ENCODE measurements at places on chromosomes 5 and 9. TPM values are rescaled to one million over a fixed set of nuclear protein-coding genes. Genes with fewer than 3 reads are reported as not detected.

PGM5 gene
- total RNA-seq: 4.3 TPM

PCDHB12 gene
- 0.19 TPM for total RNA-seq

ORM2 gene
- total RNA-seq: 0.38 TPM

NMUR2 gene
- total RNA-seq: 0.05 TPM

ARL14EPL gene
- total RNA-seq: not detected

NR2F1-AS1 gene
- total RNA-seq: 2.0 TPM

DAP gene
- total RNA-seq: 14.1 TPM

RETREG1 gene
- 37.7 TPM for total RNA-seq

SPATA31D4 gene
- total RNA-seq: not detected

RASGRF2 gene
- total RNA-seq: 0.76 TPM

DNA sequence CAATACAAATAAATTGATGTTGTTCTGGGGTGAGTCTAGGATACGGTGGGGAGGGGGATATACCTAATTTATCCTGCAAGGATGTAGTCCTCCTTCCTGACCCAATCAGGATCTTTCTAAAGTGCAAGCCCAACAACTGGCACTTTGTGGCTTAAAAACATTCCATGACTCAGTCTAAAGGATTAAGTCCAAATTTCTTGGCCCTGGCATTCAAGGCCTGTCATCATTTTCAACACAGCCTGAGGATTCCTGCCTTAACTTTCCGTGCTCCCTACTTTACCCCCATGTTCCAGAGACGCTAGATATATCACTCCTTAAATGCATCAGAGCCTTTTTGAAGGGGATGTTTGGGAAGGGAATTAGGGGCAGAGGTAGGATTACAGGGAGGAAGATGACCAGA lies 1.0 kb downstream of the FAM221B start:
- DNase-seq: no peak

DNA sequence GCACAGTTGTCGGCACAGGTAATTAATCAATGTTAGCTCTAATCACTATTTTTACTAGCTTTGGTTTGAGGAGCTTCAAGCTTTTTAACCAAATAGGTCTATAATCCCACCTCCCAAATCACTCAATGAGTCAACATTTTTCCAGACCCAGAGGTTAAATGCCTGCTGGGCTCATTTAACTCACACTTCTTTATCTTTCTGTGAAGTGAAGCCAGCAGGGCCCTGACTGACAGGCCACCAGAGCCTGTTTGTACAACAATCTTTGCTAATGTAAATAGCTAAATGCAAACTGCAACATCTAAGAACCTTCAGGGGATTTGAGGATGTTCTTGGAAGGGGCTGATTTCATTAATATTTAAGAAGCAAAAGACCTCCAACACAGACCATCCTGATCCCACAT lies 98.4 kb upstream of the NREP start:
- DNase-seq: no peak

- DNase-seq: no peak
These were observed 42.0 kb downstream of the PIP5K1B start for GRCh38 chr9:68747043-68747533.

DNA sequence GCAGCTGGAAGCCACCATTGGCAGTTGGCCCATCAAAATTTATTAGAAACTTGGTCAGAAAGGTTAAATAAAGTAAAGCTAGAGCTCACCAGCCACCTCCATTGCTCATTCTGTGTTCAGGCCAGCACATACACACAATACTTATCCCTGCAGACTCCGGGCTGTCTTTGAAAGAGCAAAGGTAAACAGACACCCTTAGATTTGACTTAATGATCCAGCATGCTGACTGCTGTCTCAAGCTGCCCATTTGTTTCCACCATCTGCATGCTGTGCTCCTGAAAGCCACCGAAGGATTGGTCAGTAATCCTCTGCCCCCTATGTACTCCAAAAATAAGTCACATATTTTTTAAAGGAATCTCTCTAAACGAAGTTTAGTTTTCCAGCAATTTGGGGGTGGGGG lies 1059.8 kb upstream of the DMAC1 start:
- no peak for DNase-seq

DNA sequence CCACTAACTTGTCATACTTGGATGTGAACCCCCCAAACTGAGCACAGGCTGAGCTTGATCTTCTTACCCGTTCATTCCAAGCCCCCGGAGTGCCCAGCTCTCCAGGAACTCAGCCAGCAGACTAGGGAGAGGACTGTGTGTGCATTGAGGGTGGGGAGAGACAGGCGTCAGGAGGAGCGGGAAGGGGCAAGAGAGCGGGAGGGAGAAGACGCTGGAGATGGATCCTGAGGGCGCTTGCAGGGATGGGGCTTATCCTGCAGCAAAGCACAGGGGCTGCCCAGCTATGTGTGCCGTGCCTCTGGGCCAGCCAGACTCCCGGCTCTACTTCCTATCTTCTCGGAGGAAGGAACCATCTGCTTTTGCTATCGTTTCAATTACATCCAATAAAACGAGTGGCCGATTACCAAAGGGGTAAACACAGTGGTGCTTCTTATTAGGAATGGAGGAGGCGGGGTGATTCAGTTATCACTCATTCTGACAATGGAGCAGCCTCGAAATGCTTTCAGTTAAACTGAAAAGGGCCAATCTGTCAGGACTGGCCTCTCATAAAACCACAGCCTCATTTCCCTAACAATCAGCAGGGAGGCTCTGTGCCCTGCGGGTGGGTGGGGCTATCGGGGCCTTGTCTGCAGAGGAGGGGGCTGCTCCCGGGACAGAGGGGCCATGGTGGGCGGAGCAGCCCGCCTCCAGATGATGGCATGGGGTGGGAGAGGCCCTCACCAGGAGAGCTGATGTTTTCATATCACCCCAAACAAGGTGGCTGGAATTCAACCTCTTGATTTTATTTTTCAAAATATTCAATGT lies 168.2 kb downstream of the DAB2IP start:
- no peak for DNase-seq

DNA sequence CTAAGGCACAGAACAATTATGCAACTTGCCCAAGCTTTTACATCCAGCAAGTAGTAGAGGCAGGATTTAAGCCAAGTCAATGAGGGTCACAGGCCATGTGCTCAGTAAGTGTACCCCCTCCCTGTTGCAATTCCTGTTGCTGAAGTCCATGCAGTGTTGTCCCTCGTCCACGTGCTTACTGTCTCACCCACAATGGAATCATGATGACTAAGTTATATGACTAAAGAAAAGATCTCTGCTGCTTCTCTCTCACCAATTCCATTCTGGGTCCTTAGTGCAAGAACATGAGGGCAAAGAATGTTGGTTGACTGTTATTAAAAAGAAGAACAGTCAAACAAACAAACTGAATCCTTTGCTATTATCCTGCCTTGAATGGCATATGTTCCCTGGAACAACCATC lies 233.6 kb upstream of the SLC24A2 start:
- no peak for DNase-seq

DNA sequence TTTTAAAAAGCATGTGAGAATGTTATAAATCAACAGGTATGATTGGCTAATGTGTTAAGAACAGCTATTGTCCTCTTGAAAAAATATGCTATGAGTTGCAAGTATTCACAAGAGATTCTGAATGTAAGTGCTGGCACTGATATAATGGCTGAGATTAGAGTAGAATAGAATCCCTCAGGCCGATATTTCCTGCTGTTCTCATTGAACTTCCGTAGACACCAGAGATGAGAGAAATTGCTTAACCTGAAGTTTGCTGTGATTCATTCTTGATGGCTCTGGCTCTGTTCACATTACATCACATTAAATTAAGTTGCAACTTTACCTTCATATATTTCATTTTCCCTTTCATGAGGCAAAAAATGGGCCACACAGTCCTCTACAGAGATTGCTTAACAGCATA lies 114.5 kb downstream of the BAAT start:
- DNase-seq: no peak

GRCh38 chr5:141628175-141628788 lies 8.4 kb downstream of the HDAC3 start:
- DNase-seq: no peak

GRCh38 chr9:102875687-102876086 lies 119.4 kb upstream of the CYLC2 start:
- DNase-seq: no peak

DNA sequence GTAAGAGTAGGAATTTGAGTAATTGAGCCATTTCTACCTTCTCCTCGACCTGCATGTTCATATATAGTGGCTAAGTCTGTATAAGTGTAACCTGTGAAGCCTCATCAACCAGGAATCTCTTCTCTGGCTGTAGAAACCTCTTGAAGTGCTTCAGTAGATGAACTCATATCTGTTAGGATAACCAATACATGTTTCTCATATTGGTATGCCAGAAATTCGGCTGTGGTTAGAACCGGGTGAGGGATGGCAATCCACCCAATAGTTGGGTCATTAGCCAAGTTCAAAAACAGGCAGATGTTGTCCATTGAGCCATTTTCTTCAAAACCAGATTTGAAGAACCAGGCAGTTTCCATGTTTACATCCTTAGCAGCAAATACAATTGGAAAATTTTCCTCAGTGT lies 28.9 kb upstream of the GSN start:
- DNase-seq: no peak

DNA sequence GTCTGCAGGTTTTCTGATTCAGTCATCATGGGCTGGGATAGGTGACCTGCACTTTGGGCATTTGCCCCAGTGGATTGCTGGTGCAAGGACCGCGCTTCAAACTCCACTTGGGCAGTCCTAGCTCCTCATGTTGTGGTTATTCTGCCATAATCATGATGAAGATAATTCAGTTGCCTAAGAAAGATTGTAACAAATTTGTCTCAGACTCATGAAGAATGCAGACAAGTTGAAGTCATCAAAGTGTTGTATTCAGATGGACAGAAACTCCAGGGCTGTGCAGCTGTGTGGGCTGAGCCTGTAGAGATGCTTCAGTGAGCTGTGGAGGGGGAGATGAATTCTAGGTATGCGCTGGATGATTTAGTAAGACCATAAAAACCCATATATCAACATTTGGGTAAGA lies 38.5 kb downstream of the TARS1 start:
- DNase-seq: no peak

DNA sequence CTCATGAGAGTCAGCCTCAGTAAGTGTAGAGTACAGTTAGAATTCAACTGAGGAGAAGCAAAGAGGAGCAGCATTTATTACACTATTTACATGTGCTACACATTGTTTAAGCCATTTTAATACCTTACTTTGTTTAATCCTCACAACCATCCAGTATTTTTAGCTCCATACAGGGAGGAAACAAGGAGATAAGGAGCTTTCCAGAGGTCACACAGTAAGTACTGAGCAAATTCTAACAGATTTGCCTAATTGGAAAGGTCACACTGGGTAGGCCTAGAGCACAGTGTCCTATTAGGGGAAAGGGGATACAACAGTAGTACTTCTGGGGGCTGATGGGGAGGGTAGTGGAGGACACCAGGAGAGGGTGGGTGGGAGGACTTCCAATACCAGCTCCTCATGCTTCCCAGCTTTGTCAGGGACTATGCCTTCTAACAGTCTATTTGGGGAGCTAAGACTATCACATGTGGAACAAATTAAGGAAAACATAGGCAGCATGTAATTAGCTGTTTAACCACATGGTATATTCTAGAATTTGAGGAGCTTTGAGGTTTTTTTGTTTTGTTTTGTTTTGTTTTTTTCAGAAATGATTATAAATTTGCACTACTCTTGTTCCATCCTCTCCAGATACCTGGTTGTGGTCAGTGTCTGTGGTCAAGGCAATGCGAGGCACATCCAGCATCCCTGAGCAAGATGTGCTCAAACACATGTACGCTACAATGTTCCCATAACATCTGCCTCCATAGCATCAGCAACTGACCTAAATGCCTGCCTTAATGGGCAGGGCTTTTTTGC lies 96.0 kb upstream of the SLC12A2 start:
- no peak for DNase-seq

- no peak for DNase-seq
These were observed 33.8 kb downstream of the DOCK8 start for GRCh38 chr9:248278-248961.

GRCh38 chr5:78665534-78665933 lies 17.0 kb upstream of the LHFPL2 start:
- no peak for DNase-seq

GRCh38 chr5:135447298-135447929 lies at the start of gene DCANP1:
TSS of gene DCANP1 (minus strand) at chr5:135447348. CDS start at chr5:135447108, 240 bp downstream.
- DNase-seq: no peak

- no peak for DNase-seq
These were observed 102.0 kb downstream of the STK32A start for GRCh38 chr5:147336876-147337275.

DNA sequence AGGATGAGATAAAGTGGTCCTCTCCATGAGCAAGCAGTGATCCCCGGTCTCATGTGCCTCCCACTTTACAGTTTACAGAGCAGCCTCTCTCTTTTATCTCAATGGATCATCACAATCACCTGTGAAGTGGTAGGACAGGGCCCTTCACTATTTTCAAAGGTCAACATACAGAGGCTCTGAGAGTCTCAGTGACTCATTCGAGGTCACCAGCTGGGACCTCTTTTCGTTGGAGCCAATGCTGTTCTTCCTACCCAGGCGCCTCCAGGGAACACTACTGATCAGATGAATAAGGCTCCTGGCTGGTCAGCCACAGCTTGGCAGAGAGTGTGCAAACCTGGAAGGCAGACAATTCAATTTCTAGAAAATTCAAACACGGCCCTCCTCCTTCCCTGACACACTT lies 16.6 kb downstream of the GGTA1 start:
- DNase-seq: no peak

GRCh38 chr9:128049843-128050242 lies 17.3 kb downstream of the NAIF1 start:
- DNase-seq: no peak

DNA sequence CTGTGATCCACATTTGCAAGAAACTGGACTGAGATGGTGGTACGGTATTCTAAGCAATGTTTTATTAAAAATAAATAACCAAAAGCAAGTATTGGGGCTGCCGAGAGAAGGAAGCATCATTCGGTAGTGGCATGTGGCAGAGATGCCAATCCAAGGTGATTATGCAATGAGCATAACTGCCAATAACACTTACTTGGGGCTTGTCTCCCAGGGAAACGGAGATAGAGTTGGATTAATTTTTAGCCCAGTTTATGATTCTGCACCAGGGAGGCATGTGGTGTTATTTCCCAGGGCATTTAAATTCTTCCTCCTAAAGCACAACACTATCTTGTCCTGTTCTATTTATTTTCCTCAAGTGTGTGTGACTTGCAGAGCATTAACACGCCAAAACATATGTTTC lies 17.9 kb downstream of the SLC24A2 start:
- no peak for DNase-seq

DNA sequence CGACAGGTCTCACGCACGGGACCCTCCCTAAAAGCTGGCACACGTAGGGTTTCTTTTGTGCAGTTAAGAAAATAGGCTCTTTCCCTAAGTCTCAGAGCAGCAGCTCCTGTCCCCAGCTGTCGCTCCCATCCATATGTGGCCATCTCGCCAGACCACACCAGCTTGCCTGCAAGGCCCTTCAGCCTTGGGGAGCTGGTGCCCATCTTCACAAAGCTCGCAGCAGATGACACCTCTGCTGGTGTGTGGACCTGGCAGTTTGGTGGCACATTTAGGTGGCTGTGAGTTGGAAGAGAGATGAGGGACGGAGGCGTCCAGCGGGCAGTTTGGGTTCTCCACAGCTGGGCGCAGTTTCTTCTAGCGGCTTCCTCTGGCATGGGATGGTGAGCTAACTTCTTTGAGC lies 239.0 kb downstream of the FANCC start:
- no peak for DNase-seq

All from thymus (tissue), 14 donors.